ENCODE measurements at places on chromosomes 4 and X.

DNA sequence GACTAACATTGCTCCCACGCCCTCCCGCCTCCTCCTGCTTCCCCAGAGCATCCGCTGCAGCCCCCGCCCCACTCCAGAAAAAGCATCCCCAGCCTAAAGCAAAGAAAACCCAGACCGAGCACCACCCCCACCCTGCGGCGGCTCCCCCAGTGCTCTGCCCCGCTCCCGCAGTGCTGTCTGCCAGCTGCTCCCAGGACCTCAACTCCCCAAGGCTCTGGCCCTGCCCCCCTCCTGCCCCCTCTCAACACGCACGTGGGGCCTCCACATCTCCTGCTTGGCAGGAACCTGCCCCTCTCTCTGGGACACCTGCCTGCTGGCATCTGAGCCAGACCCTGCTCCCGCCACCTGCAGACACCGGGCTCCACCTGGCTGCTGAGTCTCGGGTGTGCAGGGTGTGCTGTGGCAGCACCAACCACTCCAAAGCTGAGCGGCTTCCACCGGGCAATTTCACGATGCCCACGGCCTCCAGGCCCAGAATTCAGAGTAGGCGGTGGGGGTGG is 79.4 kb downstream of the FAM53A start:
- no peak for DNase-seq

DNA sequence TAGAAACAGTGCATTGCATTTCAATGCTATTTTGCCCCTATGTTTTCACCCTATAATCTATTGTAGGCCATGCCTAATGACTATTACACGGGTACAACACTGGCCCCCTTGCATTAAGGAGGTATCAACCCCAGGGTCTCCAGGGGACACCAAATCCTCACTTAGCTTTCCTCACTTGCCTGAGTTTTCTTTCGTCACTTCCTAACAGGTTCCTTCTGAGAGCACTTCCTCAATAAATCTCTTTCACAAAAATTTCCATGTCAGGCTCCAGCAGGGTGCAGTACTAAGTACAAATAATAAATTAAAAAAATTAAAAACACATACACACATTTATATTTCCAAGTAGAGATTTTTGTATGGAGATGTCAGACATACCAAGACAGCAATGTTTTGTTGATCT is 165.0 kb downstream of the RBM46 start:
- DNase-seq, result no peak

DNA sequence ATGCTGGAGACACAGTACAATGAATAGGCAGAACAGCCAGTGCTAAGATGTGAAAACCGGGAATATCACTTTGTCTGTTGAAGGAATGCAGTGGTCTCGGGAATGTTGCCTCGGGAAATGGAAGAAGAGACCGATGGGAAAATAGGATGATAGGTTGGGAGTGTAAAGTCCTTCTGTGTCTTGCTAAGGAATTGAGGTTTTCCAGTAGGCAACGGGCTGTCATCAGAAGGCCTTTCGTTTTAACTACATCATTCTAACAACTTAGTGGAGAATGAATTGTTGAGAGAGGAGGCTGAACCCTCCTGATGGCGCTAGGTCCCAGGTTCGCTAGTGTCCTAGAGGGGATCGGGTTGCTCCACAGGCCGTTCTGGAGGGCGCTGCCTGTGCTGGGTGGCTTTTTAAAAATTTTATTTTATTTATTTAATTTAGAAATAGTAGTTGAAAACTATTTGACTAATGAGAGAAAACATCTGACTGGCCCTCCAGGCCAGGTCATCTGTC is 730 bp downstream of the VBP1 start:
- no peak for DNase-seq

DNA sequence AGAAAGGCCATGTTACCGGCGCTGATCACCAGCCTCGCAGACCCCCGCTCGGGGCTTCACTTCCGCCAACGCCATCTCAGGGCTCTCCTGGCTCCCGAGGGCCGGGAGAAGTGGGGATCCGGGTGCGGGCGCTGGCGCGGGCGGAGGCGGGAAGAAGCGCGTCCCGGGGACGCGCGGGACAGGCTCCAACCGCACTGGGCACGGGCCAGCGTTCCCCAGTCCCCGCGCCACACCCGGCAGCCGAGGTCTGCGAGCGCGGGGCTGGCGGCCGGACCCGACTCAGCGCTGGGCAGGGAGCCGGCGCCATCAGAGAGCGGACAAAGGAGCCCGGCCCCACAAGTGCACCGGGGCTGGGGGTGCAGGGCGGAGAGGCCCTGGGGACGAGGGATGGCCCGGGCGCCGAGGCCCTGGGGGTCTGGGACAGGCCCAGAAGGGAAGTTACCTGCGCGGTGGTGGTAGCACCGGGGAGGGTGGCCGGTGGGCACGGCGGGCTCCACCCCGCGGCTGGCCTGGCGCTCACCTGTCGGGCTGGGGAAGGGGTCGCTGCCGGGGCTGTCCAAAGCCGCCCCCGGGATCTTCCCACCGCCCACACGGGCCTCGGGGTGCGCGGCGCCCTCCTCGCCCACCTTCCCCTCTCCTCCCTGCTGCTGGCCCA is 449 bp downstream of the CTPS2 start:
- DNase-seq, result no peak

GRCh38 chr4:177239477-177239876 is 70.2 kb upstream of the NEIL3 start:
- no peak for DNase-seq

GRCh38 chrX:107726816-107727534 is 48.6 kb downstream of the TSC22D3 start:
- no peak for DNase-seq

GRCh38 chr4:108008721-108009120 is 19.0 kb downstream of the HADH start:
- peak; percentile 72 for DNase-seq

DNA sequence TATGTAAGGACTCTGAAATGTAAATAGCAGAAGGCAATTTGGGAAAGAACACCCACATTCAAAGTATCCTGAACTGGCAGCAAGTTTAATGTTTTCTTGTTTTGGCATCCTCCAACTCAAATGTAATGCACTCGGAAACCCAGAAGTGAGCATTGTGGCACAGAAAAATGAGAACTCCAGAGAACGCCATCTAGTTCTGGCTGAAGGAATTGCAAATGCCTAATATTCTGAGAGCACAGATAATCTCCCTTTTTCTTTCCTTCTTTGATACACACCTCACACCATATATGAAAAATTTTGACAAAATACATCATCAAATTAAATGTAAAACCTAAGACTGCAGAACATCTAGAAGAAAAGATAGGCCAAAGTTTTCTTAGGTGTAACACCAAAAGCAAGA is 52.1 kb downstream of the PWWP3B start:
- no peak for DNase-seq

DNA sequence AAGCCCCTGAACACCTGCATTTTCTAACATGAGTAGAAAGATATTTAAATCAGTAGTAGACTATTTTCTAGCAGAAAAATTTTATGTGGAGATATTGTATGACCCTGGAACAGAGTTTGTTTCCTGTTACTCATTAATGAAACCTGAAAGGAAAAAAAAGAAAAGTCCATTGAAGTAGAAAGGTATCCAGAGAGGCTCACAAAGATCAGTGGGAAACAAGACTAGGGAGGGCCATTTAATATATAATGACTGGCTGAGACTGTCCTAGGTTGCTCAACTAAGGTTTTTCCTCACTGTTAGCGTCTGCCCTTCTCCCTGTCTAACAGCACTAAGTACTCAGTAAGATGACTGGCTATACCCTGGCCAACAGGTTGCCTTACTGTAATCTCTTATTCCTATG is 788.6 kb downstream of the GLUD2 start:
- DNase-seq, result no peak

- DNase-seq, result no peak
Observed at GRCh38 chrX:129694805-129695204, 40.0 kb upstream of the APLN start.

GRCh38 chr4:66430856-66431255 is 760.6 kb upstream of the EPHA5 start:
- peak; percentile 29 for DNase-seq

DNA sequence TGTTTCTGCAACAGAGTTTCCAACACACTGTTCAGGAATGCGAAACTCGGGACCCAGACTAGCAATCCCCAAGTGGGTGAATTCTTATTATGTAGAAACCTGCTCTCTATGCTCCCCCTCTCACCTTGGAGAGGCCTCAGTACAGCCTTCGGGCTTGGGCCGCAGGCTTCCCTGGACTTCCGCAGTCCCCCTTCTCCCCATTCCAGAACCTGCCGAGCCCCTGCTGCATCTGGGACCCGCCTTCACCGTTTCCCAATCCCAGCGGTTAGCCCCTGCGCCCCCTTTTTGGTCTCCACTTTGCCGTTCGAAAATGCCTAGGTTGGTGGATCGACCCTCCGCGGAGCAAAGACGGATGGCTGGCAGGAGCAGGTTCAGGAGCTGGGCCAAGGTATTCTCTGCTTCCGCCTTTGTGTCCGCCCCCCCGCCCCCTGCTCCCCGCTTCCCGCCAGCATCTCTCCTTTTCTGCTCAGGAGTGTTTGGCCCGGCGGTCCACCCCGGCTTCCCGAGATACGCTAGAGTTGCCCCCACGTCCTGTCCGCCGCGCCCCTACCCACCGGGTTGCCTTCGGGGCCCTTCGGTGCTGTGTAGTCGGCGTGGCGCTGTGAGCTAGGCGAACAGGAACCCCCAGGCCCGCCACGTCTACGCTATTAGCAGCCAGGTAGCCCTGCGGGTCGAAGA is 11.5 kb downstream of the HAND2 start:
- no peak for DNase-seq

DNA sequence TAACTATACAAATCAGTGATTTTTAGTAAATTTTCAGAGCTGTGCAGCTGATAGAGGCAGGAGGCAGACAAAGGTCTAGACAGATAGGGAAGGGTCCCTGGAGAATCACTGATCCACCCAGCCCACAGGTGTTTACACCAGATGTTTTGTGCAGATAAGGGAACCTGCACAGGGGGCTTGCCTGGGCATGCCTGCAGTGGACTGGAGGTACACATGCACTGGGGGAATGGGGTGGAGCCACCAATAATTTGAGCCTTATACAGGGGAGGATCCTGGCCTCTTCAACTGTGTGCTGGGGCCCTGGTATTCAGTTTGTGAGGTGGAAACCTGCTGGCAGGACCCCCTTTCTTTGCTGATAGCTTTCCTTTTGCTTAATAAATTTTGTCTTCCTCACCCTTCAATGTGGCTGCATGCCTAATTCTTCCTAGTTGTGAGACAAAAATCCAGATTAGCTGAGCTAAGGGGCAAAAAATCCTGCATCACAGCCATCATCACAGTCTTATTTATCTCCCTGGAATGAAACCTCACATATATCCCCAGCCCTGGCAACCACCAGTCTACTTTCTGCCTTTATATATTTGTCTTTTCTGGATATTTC is 102.8 kb downstream of the KDM6A start:
- DNase-seq, result no peak

GRCh38 chr4:23956601-23957364 is 66.9 kb upstream of the PPARGC1A start:
- peak; percentile 19 for DNase-seq

GRCh38 chrX:12297353-12297752 is 159.1 kb downstream of the FRMPD4 start:
- DNase-seq, result no peak

- no peak for DNase-seq
Observed at GRCh38 chr4:52164116-52164515, 113.0 kb downstream of the SPATA18 start.

DNA sequence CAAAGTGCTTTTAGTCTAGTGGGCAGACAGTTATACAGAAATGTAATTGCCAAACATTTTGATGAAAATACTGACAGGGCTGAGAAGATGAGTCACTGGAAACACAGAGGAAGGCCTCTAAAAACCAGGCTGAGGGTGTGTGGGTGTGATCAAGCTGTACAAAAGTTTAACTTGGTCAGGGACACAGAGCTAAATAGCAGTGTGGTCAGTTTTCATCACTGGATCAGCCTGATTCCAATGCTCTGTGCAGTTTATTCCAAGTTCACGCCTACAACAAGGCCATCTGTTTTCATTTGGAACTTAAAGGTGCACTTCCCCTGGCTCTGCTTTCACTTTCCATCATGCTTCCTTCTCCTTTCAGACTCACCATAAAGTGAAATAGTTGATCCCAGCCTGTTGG is 10.6 kb downstream of the CENPVL3 start:
- DNase-seq, result peak; percentile 23

DNA sequence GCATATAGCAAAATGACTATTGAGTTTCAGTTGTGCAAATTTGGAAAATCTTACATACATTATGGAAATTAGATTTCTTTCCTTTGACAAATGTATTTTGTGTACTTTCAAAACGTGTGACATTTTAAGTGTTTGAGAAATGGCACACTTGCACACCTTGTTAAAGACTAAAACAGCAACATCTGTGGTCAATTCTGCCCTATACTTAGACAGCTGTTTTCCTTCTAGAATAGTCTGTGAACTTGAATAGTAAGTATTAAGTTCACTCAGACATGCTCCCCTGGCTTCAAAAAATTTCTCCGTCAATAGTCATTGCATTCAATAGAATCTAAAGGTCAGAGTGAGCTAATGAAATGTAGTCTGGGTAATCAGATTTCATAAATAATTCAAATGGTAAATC is 21.7 kb upstream of the TBC1D9 start:
- no peak for DNase-seq

- DNase-seq, result no peak
Observed at GRCh38 chr4:94400191-94400590, 51.6 kb upstream of the PDLIM5 start.

GRCh38 chrX:112997991-112998390 is 157.4 kb upstream of the AMOT start:
- no peak for DNase-seq

DNA sequence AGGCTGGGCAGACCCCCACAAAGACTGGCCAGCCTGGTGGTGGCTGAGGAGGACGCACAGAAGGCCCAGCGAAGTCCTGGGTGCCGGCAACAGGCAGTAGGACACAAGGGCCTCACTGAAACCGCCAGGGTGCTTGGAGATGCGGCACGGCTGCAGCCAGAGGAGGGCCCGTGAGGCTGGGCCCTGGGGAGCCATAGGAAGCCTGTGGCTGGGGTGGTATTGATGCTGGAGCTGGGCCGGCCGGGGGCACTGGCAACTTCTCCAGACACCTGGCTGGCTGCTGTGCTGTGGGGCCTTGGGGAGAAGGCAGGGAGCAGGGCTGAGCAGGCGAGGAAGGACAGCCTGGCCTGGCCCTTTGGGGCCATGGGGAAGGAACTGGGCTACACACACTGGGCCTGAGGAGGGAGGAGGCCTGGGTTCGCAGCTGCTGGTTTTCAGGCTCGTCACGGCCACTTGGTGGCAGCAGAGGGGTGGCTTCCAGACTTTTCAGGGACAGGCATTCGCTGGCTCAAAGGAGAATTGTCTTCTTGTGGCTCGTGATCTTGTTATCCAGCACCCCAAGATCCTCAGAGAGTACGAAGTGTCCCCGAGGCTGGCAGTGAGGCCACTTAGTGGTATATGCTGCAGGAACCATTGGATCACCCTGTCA is 37.2 kb downstream of the ATP2B3 start:
- peak; percentile 43 for DNase-seq

DNA sequence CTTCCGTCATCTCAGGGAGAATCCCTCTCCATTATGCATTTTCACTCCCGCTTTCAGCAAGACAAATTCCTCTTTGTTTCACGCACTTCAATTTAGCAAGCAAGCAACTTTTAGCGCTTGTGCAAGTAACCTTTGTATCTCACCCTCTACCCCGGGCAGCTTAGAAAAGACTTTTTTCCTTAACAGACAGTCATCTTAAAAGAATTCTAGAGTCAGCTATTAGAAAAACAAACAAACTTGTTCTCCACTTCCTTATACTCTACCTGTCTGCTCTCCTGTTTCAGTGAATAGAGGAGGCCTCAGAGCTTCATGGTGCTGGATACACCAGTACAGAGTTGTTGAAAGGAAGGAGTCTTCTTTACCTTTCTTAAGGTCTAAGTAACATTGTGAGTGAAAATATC is 12.1 kb downstream of the TIGD2 start:
- no peak for DNase-seq

All from HCEC 1CT (cell line).